ENCODE measurements at places on chromosomes 13 and 19. TPM values are rescaled to one million over a fixed set of nuclear protein-coding genes. Genes with fewer than 3 reads are reported as not detected.

DNA sequence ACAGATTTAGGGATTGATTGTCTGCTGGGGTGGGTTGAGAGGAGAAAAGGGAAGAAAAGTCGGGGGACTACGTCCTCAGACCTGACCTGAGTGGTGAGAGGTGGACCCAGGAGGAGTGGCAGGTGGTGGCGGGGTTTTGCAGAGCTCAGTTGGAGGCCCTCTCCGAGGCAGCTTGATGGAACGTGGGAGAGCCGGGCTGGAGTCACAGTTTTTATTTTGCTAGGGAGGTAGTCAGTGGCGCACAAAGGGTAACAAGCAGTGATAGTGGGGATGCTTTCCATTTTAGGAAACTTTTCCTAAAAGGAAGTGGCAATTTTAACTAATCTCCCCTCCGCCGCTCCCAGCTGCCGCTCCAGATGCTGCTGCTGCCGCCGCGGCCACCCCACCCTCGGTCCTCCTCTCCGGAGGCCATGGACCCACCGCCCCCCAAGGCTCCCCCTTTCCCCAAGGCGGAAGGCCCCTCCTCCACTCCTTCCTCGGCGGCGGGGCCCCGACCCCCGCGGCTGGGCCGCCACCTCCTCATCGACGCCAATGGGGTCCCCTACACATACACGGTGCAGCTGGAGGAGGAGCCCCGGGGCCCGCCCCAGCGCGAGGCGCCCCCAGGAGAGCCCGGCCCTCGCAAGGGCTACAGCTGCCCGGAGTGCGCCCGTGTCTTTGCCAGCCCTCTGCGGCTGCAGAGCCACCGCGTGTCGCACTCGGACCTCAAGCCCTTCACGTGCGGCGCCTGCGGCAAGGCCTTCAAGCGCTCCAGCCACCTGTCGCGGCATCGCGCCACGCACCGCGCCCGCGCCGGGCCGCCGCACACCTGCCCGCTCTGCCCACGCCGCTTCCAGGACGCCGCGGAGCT is 1.1 kb upstream of the ZNF581 start:
- DNase-seq: peak; percentile 28

GRCh38 chr13:25847145-25847544 is 204.7 kb downstream of the SHISA2 start:
- no peak for DNase-seq

KLK8 gene
- polyA plus RNA-seq: not detected

AP1M2 gene
- 0.16 TPM for polyA plus RNA-seq

- no peak for DNase-seq
Measured at GRCh38 chr13:108981407-108981806, 352.0 kb downstream of the MYO16 start.

DNA sequence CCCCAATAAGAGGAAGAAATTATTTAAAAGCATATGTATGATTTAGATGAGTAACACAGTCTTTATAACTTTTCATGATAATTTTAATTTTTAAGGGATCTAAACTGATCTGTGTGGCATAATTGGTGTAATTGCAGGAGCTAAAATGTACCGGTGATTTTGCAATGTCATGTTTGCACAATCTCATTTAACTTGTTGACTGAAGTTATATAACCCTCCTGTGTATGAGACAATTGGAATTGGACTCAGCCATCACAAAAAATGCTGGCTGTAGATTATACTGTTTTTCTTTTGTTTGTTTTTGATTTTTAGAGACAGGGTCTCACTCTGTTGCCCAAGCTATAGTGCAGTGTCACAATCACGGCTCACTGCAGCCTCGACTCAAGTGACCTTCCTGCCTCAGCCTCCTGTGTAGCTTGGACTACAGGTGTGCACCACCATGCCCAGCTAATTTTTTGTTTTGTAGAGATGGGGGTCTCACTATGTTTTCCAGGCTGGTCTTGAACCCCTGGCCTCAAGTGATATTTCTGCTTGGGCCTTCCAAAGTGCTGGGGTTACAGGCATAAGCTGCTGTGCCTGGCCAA is 26.1 kb downstream of the FGF9 start:
- DNase-seq: no peak

DNA sequence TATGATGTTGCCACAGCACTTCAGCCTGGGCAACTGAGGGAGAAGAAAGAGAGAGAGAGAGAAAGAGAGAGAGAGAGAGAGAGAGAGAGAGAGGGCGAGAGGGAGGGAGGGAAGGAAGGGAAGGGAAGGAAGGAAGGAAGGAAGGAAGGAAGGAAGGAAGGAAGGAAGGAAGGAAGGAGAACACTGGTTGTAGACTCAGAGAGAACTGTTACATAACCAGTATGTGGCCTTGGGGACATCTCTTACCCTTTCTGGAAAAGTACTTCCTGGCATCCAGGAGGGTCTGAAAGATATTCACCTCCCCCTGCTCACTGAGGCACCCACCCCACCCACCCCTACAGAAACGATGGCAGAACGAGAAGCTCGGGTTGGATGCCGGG is 2.7 kb upstream of the ARHGEF1 start:
- DNase-seq: no peak

DNA sequence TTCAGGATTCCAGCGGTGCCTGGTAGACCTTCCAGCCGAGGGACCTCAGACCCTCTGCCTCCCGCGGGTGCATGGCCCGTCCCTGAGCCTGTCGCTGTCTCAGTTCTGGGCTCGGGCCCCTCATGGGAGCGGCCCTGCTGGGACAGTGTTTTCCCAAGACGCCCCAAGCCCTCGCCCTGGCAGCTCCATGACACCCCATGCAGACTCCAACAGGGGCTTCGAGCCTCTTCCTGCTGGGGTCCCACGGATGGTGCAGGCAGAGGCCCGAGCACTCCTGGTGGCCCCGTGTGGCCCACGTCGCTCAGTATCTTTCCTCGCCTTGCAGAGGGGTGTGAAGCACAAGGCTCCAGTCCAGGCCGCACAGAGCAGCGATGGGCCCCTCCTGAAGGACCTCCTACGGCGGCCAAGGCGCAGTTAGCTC is 88.8 kb upstream of the MCF2L start:
- no peak for DNase-seq

DNA sequence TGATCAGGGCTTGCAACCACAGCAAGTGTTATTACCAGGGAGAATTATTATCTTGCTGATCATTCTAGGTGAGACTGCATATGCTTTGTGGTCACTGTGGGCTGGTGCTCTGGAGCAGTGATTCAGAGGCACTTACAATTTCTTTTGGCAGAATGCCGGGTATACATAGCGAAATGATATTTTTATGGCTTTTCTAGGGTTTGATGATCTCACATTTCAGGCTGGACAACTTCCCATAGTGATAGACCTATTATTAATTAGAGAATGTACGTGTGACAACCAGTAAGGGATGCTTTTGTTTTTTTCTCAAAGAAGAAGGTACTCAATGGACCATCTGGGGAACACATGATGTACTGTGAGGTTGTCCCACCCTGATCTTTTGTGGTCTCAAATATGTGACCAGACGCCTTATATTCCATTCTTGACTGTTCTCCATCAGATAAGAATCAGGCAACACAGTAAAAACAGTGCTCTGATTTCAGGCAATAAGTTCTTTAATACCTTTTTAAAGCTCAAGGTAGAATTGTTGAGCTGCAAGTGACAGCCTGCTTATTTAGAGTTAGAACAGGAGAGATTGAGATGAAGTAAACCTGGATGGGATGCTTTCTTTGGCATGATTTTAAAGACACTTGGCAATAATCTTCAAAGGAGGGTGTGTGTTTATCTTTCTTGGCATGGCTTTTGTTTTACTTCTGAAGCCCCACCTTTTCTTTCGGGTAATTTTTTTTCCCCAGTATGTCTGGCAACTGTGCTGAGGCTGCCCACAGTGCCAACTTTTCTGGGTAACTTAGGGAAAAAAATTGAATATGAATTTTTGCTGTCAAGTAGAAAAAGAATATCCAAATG is 27.4 kb upstream of the SCEL start:
- DNase-seq: peak; percentile 87
